CD4-positive, alpha-beta T cell (primary cell): ENCODE measurements at places on chromosomes 7 and 10. TPM values are rescaled to one million over a fixed set of nuclear protein-coding genes. Genes with fewer than 3 reads are reported as not detected.
A peak's percentile ranks its signal among the peaks of the same experiment; 100 is the strongest.

Gene TMEM196
- total RNA-seq = not detected

GRCh38 chr7:82434275-82435022, 9.1 kb downstream of the CACNA2D1 start:
- no peaks in the 10 kb centered on the region for H3K27me3 ChIP-seq
- no peak for DNase-seq
- H3K4me1 ChIP-seq = no peaks in the 10 kb centered on the region
- H3K4me3 ChIP-seq = no peak overlapping the region
- no peak overlapping the region for H3K27ac ChIP-seq

DNA sequence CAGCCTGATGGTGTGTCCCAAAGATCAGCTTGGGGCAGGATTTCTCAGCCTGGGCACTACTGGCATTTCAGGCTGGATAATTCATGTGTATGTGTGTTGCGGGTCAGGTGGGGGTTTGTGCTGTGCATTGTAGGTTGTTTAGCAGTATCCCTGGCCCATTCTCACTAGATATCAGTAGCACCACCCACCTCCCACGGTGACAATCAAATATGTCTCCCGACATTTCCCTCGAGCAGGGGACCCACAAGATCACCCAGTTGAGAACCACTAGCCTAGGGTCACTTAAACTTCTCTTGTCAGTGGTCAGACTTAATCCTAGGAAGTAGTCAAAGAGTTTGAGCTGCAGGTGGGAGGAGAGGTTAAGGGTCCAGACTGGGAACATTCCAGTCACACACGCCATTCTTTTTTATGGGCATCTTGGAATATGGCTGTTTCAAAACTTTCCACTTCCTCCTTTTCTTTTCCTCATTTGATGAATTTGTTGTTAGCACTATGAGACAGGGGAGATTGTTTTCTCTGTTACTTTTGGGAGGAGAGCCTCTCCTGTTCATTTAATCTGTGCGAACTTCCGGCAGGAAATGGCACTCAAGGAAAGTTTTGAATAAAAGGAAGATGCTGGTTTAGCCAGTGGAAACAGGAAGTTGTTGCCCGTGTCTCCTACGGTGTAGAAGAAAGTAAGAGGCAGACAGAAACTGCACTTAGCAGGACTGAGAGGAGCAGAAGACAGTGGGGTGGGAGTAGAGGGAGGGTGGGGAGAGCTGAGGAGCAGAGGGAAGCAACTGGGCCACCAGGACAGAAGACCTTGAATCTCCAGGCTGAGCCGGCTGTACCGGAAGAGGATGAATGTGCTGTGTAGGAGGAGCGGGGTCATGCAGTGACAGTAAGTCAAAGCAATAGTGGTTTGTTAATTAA, 17.6 kb upstream of the EXOC6 start:
- H3K4me1 ChIP-seq = peaks cover 10% of the 10 kb centered on the region
- DNase-seq = peak; percentile 23
- no peaks in the 10 kb centered on the region for H3K36me3 ChIP-seq
- no peaks in the 10 kb centered on the region for H3K27me3 ChIP-seq

Gene RET
- not detected for total RNA-seq

Gene SPDYE1
- not detected for total RNA-seq

Gene HPSE2
- total RNA-seq = not detected

DNA sequence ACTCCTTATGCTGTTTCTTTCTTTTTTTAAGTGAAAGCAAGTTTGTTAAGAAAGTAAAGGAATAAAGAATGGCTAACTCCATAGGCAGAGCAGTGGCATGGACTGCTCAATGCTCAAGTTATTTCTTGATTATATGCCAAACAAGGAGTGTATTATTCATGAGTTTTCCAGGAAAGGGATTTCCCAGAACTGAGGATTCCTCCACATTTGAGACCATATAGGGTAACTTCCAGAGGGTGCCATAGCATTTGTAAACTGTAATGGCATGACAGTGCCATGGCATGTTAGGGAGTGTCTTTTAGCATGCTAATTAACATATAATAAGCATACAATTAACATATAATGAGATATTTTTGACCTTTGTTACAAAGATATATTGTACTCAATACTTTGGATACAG, 1034.5 kb upstream of the PHF14 start:
- no peaks in the 10 kb centered on the region for H3K36me3 ChIP-seq
- H3K4me1 ChIP-seq = no peaks in the 10 kb centered on the region
- no peaks in the 10 kb centered on the region for H3K27me3 ChIP-seq
- DNase-seq = no peak
- no peak overlapping the region for H3K4me3 ChIP-seq

Gene DNAH11
- total RNA-seq = not detected

DNA sequence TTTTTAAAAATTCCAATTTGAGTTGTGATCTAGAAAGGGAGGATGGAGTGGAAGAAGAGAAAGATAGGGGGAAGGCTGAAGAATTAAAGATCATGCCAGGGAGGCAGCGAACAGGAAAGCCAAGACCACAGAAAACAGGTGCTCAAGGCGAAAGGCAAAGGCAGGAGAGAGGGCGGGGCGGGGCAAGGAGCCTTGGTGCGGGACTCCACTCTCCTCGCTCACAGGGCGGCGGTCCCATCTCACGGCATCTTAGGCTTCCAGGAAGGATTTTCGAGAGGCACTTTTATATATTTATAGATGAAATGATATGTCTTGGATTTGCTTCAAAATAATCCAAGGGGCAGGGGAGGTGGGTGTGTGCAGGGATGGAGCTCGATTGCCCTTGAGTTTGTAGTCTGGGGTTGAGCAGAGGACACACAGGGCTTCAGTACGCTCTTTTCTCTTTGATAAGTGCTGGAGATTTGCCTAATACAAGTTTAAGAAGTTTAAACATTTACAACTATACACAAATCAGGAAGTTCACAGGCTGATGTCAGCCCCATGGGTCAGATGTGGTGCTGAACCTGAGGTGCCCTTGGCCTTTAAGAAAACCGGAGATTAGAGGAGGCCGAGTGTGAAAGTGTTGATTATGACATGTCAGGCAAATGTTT, 161.1 kb downstream of the PRKAG2 start:
- no peaks in the 10 kb centered on the region for H3K4me1 ChIP-seq
- H3K27me3 ChIP-seq = no peaks in the 10 kb centered on the region
- no peak overlapping the region for H3K27ac ChIP-seq
- no peak overlapping the region for H3K4me3 ChIP-seq

Gene DDX21
- 120 TPM for total RNA-seq

Gene DYDC2
- not detected for total RNA-seq

DNA sequence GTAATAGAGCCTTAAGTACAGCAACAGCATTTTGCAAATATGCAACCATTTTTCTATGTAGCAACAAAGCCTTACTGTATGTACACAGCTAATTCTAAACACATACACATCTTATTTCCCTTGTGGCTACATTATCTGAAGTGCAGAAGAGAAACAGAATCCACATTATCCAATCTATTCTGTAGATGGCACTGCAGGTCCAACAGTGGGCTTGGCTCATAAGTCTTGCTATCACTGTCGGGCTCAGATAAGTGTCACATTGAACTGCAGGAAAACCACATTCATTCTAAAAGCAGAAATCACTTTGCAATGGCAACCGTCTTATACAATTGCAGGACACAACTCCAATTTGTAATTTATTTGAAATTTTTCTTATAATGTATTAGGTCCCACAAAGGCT, 109.8 kb upstream of the NOBOX start:
- DNase-seq = no peak
- H3K4me3 ChIP-seq = no peak overlapping the region
- no peaks in the 10 kb centered on the region for H3K27me3 ChIP-seq
- no peaks in the 10 kb centered on the region for H3K36me3 ChIP-seq
- H3K4me1 ChIP-seq = no peaks in the 10 kb centered on the region
